ENCODE measurements at places on chromosomes 3 and 15.

- DNase-seq: no peak
Measured at GRCh38 chr3:33746416-33747116, 28.5 kb upstream of the CLASP2 start.

- DNase-seq: no peak
Measured at GRCh38 chr15:40353697-40354096, 2.9 kb downstream of the PHGR1 start.

- no peak for DNase-seq
Measured at GRCh38 chr3:33636125-33636850, 81.8 kb downstream of the CLASP2 start.

GRCh38 chr15:29674661-29675533, 147.4 kb downstream of the TJP1 start:
- DNase-seq: no peak

GRCh38 chr3:9452417-9452816, 55.0 kb downstream of the SETD5 start:
- no peak for DNase-seq

DNA sequence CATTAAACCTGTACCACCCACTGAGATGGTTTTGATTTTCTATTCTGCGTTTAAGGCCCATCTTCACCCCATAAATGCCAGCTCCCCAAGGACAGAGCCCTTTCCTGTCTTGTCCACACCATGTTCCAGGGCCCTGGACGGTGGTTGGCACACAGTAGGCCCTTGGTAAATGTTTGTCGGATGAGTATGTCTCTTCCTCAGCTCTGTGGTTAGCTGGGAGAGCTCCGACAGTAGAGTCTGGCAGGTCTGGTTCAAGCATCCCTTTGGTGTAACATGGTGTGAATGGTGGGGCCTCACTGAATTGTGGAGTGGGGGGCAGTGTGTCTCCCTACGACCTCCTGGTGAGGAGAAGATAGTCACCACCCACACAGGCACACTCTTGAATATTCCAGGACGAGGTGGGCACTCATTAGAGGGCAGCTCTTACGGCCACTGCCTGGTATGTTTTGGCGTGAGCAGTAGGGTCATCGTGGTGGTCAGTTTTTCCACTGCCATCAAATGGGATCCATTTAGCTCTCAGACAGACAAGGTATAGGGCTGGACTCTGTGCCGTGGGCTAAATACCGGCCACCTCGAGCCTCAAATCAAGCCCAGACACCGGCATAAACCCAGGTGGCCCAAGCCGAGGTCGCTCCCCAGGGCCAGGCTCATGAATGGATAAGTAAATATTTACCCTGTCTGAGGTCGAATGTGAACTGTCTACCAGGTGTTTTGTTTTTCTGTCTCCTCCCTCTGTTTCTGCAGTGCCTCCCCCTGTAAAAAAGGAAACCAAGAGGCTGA, 61.3 kb downstream of the SMAD3 start:
- DNase-seq: no peak

DNA sequence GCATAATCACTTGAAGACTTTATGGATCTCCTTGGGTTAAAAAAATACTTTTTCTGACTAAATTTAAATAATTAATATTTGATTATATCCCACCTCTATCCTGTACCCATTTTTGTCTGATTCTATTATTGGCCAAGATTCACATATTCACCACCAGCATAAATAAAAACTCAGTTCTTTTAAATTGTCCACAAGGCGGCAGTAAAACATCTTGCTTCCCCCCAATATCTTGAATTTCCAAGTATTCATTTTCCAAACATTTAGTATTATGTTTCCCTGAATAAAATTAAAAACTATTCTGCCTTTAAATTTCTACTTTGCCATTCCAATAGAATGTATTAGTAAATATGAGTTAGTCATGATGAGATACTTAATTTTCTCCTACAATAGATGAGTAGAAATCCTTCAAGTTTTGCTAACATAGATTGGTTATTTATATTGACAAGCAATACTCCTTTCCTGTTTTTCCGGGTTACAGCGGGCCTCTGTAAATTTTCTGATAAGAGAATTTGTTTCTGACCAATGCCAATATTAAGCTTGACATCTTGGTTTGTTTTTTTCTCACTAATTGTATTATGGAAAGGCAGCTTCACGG, 218.7 kb upstream of the MDFIC2 start:
- no peak for DNase-seq

GRCh38 chr15:88621789-88622604, 857 bp downstream of the AEN start:
- DNase-seq: no peak

DNA sequence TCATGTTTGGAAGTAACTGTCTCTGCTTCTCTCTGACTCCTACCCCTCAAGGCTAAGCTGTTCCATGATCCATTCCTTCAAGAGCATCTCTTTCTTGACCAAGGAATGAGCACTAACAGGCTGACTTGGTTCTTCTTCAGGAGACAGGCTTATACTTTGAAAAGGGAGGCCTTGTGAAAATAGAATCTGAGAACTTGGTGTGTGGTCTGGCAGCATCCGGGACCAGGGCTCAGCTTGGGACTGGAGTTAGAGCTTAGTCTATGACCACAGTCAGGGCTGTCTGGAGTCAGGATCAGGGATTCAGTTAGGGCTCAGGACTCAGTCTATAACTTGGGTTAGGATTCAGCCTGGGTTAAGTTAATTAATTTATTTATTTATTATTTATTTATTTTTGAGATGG, 44.9 kb upstream of the SLC6A6 start:
- no peak for DNase-seq

DNA sequence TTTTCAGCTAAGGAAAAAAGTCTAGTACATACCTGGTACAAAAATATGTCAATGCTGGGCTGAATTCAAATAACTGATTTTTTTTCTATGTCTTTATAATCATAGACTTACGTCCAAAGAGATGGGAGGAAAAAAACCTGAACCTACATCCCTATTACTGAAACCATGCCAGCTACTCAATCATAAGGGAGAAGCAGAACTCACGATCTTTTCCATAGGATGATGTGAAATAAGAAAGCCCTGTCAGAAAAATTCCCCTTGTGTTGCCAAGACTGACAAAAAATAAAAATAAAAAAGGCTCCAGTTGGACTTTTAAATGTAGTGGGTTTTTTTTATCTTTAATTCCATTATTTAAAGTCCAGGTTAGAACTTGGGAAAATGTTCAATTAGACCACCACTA, 3.3 kb downstream of the MSL2 start:
- no peak for DNase-seq

- no peak for DNase-seq
Measured at GRCh38 chr3:127366383-127366782, 78.5 kb upstream of the PRR20G start.

GRCh38 chr3:17686613-17687012, 55.8 kb downstream of the TBC1D5 start:
- no peak for DNase-seq

DNA sequence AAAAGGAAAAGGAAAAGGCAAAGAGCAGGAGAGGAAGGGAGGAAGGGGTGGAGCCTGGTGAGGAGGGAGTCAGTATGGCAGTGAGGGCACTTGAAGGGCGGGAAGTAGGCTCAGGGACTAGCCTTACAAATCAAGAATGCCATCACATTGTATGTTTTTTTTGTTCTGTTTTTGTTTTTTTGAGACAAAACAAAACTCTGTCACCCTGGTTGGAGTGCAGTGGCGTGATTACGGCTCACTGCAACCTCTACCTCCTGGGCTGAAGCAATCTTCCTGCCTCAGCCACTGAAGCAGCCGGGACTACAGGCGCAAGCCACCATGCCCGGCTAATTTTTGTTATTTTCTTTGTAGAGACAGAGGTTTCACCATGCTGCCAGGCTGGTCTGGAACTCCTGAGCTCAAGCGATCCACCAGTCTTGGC, 10.5 kb upstream of the PIK3CB start:
- no peak for DNase-seq

- DNase-seq: no peak
Measured at GRCh38 chr3:46417841-46418611, 11.0 kb downstream of the CCRL2 start.

- no peak for DNase-seq
Measured at GRCh38 chr15:84811828-84812227, 5.3 kb upstream of the ALPK3 start.

- no peak for DNase-seq
Measured at GRCh38 chr3:127753898-127754410, 68.4 kb downstream of the MGLL start.

DNA sequence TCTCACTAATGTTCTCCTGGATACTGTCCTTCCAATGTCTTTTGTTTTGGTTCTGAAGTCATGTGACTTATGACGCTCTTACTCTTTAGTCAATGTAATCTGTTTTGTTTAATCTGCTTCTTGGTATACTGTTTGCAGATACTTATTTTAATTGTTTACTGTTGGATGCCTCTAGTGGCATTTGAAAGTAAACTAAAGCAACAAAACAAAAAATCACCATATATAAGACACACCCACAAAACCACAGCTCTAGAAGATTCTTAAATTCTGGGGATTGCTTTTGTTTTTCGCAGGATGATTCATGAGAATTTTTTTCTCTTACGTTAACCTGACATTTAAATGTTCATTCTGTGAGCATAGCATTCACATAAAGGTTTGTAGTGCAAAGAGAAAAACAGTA, 16.8 kb downstream of the SLC25A26 start:
- DNase-seq: no peak

GRCh38 chr3:152300029-152300731, 31.5 kb downstream of the MBNL1 start:
- DNase-seq: no peak

DNA sequence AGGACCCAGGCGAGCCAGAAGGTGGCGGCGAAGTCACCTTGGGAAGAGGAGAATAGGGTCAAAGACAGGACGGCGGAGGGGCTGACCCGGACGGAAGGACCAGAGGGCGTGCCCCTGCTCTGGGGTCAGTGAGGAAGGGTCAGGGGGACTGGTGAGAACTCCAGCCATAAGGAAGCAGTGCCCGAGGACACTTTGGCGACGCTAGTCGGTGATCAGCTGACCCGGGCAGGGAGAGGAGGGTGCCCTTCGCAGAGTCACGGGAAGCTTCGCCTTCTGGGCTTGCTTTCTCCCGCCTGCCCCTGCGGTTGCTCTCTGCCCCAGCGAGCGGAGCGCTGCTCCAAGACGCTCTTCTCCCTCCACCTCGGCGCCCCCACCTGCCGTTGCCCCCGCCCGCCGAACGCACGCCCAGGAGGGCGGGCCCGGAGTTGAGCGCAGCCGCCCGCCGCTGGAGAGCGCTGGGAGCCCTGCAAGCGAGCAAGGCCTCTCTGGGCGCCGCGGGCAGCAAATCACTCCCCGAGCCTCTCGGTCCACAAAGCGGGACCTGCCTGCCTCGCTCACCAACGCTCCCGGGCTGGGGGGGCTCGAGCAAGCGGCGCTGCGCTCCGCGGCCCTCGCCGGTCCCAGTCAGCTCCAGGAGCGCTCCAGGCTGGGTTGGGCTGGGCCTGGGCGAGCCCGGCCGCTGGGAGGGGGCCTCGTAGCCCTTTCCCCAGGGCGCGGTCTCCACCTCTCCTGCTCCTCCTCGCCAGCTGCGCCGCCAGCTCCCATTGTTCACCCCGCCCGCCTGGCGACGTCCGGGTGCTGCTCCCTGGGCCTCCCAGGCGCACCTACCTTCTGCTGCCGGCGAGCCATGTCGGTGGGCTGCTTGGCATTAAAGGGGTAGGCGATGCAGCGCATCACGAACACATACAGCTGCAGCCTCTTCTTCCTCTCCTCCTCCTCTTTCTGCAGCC, 1.2 kb downstream of the CADPS start:
- DNase-seq: no peak

GRCh38 chr3:5498981-5499380, 311.5 kb downstream of the EDEM1 start:
- no peak for DNase-seq

GRCh38 chr3:180466401-180467011, 135.5 kb upstream of the TTC14 start:
- no peak for DNase-seq

DNA sequence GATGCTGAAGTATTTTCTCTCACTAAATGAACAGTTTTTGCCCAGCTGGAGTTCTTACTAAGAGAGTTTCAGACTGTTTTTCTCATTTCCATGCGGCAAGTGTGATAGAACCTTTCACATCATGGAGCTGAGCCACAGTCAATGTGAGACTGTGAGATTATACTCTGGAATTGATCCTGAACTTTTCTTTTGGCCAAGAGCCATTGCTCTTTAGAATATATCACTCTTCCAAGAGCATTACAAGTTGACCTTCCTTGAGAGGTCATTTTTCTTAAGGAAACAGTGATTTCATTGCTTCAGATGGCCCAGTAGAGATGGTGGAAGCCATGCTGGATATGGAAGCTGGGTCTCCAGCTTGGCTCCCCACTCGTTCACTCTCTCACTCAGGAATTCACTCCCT, 212.9 kb upstream of the UMPS start:
- no peak for DNase-seq

- no peak for DNase-seq
Measured at GRCh38 chr15:80587816-80588456, 107.2 kb upstream of the ABHD17C start.

GRCh38 chr3:9347081-9347480, 15.8 kb upstream of the THUMPD3 start:
- DNase-seq: no peak

GRCh38 chr3:12336099-12336498, 47.2 kb downstream of the PPARG start:
- DNase-seq: no peak

- DNase-seq: no peak
Measured at GRCh38 chr15:75062706-75063105, 39.3 kb downstream of the PPCDC start.

GRCh38 chr3:50676031-50676705, 1.4 kb downstream of the DOCK3 start:
- DNase-seq: no peak

DNA sequence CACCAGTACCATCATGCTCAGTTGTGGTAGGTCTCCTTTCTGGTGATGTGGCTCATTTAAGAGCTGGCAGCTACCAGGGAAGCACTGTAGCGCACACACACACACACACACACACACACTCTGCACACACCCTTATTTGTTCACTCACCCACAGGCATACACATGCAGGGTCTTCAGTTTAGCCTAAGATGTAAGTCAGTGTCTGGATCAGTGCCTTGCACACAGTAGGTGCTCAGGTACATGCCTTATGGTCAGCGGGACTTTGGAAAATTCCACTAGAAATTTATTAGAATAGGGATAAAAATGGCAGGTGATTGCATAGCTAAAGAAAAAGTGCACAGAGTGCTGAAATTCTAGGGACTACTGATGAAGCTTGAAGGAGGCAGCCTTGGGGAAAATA, 23.6 kb downstream of the XYLB start:
- no peak for DNase-seq

DNA sequence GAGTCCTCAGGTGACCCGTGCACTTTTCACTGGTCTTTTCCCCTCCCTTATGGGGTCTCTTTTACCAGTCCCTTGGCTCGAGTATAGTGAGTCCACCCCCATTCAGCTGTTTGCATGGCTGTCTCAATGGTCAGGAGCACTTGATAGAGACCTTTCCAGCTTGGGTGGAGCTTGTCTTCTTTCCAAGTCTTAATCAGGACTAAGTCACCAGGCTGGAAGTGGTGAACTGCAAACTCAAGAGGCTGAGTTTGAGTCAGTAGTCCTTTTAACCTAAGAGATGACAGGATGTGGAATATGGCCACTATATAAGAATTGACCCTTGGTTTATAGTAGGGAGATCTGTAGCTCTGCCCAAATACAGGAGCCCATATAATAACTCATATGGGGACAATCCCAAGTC, 279.7 kb downstream of the PYDC2 start:
- no peak for DNase-seq

GRCh38 chr3:101223016-101223415, 97.4 kb downstream of the IMPG2 start:
- DNase-seq: no peak

- DNase-seq: no peak
Measured at GRCh38 chr3:128381609-128382008, 85.1 kb downstream of the DNAJB8 start.

GRCh38 chr3:16824081-16824696, 60.6 kb upstream of the PLCL2 start:
- no peak for DNase-seq

GRCh38 chr3:127630811-127631714, 2.1 kb downstream of the PODXL2 start:
- no peak for DNase-seq
